Colonic mucosa (tissue), 4 donors: ENCODE measurements at places on chromosomes 6 and 20. TPM values are rescaled to one million over a fixed set of nuclear protein-coding genes. Genes with fewer than 3 reads are reported as not detected.

DNA sequence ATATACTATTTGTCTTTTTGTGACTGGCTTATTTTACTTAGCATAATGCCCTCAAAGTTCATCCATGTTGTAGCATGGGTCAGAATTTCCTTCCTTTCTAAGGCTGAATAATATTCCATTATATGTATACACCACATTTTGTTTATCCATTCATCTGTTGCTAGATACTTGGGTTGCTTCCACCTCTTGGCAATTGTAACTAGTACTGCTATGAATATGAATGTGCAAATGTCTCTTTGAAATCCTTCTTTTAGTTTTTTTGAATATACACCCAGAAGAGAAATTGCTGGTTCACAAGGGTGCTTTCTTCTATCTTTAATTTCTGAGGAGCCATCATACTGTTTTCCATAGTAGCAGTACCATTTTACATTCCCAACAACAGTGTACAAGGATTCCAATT lies 21.3 kb upstream of the MAP7 start:
- DNase-seq = no peak

GRCh38 chr6:105680131-105680530 lies 277.2 kb upstream of the PREP start:
- DNase-seq = no peak

- no peak for DNase-seq
Measured at GRCh38 chr6:39300739-39301138, 13.5 kb downstream of the KCNK17 start.

Gene SIRPB2
- total RNA-seq = 0.74 TPM

GRCh38 chr6:144193181-144193580 lies 42.9 kb downstream of the STX11 start:
- no peak for DNase-seq

- DNase-seq = no peak
Measured at GRCh38 chr6:127475823-127476176, 16.6 kb upstream of the KIAA0408 start.

GRCh38 chr6:154569156-154569862 lies 58.8 kb upstream of the CNKSR3 start:
- DNase-seq = no peak

Gene SLPI
- total RNA-seq = 113 TPM

Gene SNAP25
- total RNA-seq = 0.67 TPM

DNA sequence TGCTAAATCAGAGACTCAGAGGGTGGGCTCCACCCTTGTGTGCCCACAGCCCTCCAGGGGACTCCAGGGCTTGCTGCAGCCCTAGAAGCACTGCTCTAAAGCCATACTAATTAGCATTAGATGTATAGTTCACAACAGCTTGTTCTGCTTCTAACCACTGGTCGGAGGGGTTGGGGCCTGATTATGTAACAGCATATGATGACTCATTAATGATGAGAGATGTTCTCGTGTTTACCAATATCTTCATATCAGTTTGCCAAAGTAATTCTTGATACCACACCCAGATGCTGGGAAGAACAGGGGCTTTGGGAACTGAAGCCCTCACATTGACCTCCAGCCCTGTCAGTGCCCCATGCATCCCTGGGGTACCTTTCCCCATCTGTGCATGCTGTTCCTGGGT lies 104.1 kb upstream of the FOXA2 start:
- DNase-seq = no peak

Gene NELFE
- 55.6 TPM for total RNA-seq

- no peak for DNase-seq
Measured at GRCh38 chr6:51901766-51902764, 185.3 kb downstream of the PKHD1 start.

Gene ZNF512B
- total RNA-seq = 1.9 TPM

DNA sequence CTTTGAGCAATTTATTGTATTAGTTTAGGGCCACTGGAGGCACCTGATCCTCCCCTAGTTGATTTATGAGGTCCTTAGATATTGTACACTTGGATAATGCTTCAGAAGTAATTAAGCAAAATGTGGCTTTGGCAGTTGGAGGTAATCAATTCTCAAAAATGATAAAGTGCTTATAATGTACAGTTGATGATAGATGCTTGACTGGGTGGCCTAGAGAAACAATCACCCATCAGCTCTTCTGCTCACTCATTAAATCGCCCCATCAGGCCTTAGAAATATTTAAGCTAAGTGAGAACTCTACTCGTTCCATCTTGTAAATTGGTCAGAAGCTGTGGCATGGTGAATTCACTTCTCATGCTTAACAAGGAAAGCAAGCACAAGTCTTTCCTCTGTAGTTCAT lies 349.9 kb downstream of the SAMD5 start:
- DNase-seq = no peak

DNA sequence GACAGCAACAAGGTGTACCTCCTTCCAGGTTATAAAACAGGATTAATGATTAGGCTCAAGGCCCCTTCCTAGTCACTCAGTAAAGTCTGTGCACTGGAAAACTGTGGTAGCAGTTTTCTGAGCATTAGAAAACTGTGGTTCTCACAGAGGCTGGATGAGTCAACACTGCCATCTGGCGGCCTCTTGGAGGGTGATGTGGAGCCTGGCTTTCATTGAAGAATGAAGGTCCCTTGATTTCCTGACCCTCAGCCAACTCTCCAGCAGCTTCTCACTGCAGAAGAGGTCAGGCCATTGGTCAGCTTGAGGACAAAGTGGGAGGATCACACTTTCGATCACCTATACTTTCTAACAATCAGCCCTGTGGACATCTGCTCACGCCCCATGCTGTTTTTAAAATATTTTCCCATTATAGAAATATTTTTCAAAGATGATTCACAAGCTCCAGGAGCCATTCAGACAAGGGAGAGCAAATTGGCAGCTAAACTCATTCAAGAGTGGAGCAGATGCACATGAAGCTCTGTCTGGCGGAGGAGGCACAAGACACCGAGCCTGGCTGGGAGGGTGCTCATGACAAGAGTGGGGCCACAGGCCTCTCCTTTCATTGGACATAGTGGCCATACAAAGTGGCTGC lies 23.2 kb downstream of the PSMB1 start:
- DNase-seq = peak; percentile 70

- DNase-seq = no peak
Measured at GRCh38 chr20:37042986-37043972, 52.5 kb downstream of the RBL1 start.
